ENCODE measurements at places on chromosomes 11 and 22.

- DNase-seq, result no peak
Measured at GRCh38 chr11:59818572-59818971, 8.0 kb upstream of the MRPL16 start.

DNA sequence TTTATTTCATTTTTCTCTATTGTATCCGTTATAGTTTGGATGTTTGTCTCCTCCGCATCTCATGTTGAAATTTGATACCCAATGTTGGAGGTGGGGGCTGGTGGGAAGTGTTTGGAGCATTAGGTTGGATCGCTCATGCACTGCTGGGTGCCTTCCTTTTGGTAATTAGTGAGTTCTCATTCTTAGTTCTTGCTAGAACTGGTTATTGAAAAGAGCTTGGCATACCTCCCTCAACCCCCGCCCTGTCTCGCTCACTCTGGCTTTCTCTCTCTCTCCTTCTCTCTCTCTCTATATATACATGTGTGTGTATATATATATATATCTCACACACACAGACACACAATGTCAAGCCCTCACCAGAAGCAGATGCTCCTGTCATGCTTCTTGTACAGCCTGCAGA is 978.7 kb downstream of the DLG2 start:
- no peak for DNase-seq

- no peak for DNase-seq
Measured at GRCh38 chr11:19632499-19632834, 80.2 kb upstream of the NAV2 start.

GRCh38 chr22:17884084-17884483 is 109.8 kb upstream of the BID start:
- no peak for DNase-seq

GRCh38 chr11:68406324-68407313 is 53.9 kb upstream of the PPP6R3 start:
- no peak for DNase-seq

DNA sequence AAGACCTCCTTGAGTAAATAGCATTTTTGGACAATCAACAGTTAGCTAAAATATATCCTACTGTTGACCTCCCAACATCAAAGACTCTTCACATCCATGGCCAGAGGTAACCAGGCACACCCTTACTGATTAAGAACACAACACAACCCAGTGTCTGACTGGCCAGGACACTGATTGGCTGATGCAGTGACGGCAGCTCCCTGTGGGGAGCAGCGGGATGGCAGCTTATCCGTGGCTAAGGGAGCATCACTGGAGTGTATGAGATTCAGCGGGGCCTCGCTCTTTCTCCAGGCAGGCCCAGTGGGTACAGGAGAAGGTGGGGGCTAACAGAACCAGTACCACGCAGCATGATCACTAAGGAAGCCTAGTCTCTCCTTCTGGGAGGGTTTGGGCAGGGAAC is 10.3 kb upstream of the IL2RB start:
- DNase-seq, result no peak

DNA sequence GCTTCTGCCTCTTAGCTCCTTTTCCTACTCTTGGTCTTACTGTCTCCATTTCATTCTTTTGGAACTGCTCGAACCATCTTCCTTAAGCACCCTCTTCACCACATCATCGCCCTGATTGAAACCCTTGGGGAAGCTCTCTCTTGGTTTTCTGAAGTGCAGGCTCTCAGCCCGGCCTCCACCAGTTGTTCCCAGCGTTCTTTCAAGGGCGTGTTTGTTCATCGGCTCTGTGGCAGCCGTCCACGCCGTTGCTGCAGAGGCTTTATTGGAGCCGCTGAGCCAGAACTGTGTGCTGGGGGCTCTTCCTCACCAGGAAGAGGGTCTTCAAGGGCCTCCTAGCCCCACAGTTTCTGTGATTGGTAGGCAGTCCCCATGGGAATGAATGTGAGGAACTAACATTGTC is 214.1 kb downstream of the TBC1D22A start:
- DNase-seq, result no peak

- DNase-seq, result no peak
Measured at GRCh38 chr22:20107471-20107901, 8.4 kb upstream of the RANBP1 start.

- peak; percentile 20 for DNase-seq
Measured at GRCh38 chr11:66124564-66124963, 54.5 kb downstream of the PACS1 start.

DNA sequence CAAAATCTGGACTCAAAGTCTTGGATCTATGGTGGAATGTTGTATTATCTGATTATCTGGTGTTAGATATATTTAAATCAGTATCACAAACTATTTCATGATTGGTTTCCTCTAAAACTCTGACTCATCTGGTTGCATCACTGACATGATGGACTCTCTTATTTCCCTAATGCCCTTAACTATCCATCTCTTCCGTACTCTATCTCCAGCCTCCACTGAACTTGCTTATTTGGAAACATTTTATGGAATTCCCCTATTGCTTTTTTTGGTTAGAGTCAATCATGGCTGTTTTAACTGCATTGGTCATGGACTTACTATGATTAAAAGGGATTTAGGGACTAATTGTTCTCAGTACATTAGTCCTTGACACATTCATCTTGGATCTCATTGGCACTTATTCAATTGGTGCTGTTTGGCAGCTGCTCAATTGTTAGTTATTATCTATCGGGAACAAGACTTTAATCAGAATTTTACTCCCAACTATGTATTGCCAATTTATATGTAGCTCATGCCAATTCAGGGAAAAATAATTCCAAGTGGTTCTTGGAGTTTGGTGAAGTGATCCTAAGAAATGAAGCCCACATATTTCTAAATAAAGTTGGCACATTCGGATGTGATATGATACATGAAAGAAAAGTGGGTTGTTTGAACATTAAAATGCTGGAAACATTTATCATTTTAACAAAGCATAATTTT is 942.0 kb upstream of the CCDC90B start:
- no peak for DNase-seq

GRCh38 chr11:31419138-31419537 is 49.5 kb downstream of the DNAJC24 start:
- DNase-seq, result no peak

- no peak for DNase-seq
Measured at GRCh38 chr11:24900514-24900913, 403.7 kb downstream of the LUZP2 start.

DNA sequence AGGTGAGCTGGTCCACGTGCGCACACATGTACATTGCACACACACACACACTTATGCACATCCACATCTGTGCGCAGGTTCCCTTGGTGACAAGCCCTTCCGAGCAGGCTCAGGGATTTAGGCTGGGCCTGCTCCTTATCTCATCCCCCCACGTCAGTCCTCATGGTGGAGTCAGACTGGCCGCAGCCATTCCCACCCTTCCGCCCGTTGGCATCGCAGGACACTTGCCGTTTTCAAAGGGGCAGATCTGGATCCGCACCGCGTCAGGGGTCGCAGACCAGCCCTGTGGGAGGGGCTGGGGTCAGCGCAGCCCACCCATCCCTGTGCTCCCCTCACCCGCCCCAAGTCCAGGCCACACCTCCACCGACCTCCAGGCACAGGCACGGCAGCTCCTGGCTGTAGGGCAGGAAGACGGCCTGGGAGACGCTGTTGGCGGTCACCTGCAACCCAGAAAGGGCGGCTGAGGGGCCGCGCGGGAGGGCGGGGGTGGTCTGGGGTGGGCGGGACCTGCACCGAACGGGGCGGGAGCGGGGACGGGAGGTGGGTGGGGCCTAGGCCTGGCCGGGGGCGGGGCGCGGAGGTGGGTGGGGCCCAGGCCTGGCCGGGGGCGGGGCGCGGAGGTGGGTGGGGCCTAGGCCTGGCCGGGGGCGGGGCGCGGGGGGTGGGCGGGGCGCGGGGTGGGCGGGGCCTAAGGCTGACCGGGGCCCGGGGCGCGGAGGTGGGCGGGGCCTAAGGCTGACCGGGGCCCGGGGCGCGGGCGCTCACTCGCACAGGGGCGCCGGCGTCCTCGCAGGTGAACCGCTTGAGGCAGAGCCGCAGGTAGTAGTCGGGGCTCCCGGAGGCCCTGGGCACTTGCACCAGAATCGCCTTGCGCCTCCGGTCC is 13.3 kb downstream of the IL17REL start:
- DNase-seq, result no peak

GRCh38 chr11:130675371-130675821 is 227.0 kb downstream of the ADAMTS15 start:
- no peak for DNase-seq

- DNase-seq, result no peak
Measured at GRCh38 chr11:34002420-34002819, 49.1 kb upstream of the CAPRIN1 start.

GRCh38 chr11:126336671-126337101 is 18.8 kb upstream of the ST3GAL4 start:
- DNase-seq, result no peak

GRCh38 chr11:86773513-86774252 is 26.7 kb upstream of the PRSS23 start:
- no peak for DNase-seq

GRCh38 chr22:28826921-28827320 is 26.6 kb upstream of the XBP1 start:
- no peak for DNase-seq

- no peak for DNase-seq
Measured at GRCh38 chr22:30016596-30016995, 63.7 kb upstream of the HORMAD2 start.

DNA sequence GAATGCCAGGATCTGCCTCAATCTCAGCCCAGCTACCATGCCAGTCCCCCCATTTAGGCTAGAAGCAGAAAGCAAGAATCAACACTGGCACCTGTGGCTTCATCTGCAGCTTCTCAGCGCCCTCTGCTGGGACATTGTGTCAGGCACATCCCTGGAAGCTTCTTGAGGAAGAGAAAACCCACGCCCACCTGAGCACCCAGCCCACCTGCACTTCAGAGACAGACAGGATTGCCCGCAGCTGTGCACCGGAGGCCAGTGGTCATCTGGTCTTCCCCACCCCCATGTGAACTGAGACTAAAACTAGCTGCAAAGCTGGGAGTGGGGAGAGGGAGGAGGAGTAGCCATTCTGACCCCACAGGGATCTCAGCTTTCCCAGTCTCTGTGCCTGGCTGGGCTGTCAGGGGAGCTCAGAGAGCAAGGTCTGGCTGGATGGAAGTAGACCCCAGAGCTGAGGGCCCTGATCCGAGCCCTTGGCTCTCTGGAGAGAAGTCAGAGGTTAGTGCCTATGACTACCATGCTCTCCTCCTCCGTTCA is 66.8 kb downstream of the FEZ1 start:
- DNase-seq, result peak; percentile 25

GRCh38 chr11:71249301-71249700 is 3.1 kb downstream of the SHANK2 start:
- DNase-seq, result no peak

DNA sequence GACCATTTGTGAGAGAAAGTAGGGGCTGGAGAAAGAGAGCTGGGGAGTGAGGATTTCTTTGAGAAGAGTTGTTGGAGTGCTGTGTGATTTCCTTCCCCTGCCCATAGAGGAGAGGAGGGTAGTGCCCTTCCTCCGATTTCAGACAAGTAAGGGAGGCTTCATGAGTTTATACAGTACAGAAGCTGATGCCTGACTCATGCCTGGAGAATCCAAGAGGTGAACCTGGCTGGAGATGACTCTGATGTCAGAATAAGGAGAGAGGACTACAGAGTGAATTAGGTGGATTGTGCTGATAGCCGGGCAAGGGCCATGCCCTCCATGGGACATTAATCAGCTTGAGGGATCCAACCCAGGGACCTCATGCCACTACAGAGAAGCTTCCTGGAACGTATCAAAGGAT is 91.6 kb downstream of the FAR1 start:
- no peak for DNase-seq

- DNase-seq, result no peak
Measured at GRCh38 chr11:69169479-69169878, 13.7 kb downstream of the SMIM38 start.

DNA sequence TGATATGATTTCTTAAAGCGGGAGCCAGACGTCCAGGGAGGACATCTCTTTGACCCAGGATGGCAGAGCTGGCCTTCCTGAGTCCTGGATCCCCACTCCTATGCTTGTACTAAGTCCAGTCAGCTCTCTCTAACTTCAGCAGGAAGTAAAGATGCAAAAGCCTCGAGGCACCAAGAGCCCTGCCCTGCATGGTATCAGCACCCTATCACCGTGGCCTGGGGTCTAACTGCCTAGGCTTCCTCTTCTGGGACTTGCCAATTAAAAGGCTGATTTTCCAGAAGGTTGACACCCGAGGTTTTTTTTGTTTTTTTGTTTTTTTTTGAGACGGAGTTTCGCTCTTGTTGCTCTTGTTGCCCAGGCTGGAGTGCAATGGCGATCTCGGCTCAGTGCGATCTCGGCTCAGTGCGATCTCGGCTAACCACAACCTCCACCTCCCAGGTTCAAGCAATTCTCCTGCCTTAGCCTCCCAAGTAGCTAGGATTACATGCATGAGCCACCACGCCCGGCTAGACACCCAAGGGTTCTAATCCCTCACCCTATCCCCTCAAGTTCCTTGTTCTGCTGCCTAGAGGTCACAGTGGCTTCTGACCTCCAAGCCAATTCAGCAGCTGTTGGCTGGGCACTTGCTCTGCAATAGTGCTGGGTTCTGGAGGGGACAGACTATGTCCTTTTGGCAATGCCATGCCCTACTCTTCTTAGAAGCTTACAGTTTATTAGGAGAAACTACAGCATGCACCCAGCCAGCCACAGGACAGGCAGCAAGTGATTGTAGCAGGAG is 50.6 kb upstream of the FTH1 start:
- no peak for DNase-seq

DNA sequence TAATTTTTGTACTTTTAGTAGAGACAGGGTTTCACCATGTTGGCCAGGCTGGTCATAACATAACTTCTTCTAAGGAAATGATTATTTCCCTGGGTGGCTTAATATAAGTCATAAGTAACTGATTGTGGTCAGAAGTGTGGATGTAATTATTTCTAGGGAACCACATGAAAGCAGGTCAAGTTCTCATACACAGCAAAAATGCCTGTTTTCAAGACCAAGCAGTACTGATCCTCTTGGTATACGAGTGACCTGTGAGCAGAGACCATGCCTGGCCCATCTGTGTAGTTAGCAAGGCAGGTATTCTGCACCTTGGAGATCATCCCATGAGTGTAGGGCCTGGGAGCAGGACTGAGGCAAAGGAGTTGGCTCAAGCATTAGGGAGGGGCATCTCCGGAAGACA is 32.5 kb upstream of the NUCB2 start:
- no peak for DNase-seq

- no peak for DNase-seq
Measured at GRCh38 chr11:9160166-9160565, 68.8 kb upstream of the SCUBE2 start.

DNA sequence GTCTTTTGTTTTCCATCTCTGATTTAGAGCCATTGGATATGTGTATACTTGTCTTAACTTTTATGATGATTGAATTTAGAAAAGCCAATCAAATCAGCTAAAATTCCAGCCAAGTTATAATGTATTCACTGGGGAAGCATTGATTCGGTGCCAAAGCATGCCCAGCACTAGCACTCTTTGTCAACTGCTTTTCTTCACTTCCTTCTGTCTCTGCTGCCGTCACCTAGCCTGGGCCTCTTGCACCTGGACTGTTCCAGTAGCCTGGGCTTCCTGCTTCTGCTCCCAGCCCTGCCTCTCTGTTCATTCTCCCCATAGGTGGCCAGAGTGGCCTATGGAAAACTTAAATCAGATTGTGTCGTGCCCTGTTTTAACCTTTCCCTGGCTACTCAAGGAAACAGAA is 80.7 kb downstream of the NAV2 start:
- no peak for DNase-seq

Data from CD4-positive, alpha-beta T cell treated with Interleukin-2 at 100 ng/mL for 4 hours (primary cell).